ENCODE measurements at places on chromosomes 3 and 15.

GRCh38 chr15:48178648-48178931 is 495 bp upstream of the MYEF2 start:
- DNase-seq = no peak

DNA sequence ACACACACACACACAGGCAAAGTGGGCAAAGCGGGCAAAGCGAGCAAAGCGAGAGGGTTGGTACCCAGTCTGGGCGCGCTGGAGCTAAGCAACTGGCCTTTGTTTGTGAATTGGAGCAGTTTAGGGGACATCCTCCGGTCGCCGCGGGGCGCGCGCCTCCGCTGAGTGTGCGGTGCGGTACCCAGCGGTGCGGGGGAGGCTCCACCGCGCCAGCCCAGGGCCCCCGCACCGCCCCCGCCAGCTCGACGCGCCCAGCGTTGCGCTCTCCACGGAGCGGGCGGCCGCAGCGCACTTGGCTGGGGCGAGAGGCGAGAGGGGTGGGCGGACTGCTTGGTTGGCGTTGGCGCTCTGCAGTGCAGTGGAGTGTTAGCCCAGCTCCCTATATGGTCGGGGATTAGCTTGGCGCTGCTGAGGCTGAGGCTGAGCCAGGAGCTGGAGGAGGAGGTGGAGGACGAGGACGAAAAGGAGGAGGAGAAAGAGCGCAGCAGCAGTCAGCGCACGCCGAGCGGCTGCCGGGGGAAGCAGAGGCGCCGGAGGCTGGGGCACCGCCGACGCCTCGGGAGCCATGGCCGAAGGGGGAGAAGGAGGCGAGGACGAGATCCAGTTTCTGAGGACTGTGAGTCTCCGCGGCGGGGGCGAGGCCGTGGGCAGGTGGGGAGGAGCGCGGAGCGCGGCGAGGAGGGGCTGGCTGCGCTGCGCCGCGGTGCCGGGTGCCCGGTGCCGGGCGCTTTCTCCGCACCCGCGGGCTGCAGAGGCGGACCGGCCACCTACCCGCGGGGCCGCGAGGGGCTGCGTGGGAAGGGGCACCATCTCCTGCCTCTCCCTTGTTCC is at the start of gene RYR3:
TSS of gene RYR3 (plus strand) at position 487 of the 831 bp plus-strand sequence. CDS start at position 566, 79 bp downstream.
- peak; percentile 9 for DNase-seq

GRCh38 chr3:167810236-167810635 is 74.7 kb downstream of the SERPINI1 start:
- no peak for DNase-seq

DNA sequence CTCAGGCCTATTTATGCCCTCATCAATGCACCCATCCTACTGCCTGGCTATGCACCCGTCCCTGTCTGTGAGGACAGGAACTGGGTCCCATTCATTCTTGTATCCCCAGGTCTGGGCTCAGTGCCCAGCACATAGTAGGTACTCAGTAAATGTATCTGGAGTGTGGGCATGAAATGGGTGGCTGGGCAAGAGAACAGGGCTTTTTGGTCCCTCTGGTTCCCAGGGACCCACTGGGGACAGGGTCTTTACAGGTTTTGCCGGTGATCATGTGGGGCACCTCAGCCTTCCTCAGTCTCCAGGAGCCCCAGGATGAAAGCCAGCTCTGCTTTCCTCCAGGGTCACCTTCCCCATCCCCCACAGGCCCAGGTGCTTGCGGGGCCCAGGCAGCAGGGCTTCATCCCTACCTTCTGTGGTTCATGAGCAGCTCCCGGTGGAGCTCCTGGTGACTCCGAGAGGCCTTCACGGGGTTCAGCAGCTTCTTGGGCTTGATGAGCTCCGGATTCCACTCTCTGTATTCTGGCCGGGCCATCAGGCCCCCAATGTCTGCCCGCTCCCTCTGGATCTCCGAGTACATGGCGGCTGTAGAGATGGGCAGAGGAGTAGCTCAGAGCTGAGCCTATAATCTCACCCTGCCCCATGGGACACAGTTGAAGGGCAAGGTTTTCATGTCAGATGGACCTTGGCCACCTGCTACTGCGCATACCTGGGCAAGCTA is 7.7 kb downstream of the FAM107A start:
- DNase-seq = no peak

DNA sequence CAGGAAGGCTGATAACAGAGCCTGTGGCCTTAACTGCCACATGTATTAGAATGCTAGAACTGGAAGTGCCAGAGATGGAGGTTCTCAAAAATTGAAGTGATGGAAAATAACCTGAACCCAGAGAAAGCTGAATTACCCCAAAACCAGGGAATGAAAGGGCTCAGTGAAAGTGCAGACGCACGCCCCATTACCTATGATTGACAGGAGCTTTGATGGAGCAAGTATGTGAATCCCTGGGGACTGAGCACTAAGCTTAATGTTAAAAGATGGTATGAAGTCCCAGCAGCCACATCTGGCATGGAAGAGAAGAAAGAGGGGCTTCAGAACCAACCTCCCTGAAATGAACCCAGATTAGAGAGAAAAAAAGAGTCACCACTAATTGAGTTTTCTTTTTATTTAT is 118.4 kb upstream of the FHIT start:
- DNase-seq = no peak

DNA sequence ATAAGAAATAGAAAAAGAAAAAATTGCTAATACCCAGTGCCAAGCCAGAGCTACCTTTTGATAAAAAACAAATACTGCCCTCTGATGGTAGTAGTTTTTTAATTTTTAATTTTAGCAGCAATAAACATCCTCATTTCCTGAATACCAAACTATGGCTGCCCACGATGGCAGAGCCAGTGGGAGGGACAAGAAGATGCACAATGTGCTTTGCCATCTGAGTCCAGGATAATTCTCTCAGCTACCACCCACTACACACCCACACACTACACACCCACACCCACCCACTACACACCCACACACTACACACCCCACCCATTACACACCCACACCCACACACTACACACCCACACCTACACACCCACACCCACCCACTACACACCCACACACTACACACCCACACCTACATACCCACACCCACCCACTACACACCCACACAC is 17.8 kb downstream of the CEP19 start:
- DNase-seq = no peak
